ENCODE measurements at places on chromosomes 3 and 15.

GRCh38 chr3:24185738-24186384 lies 240.8 kb downstream of the NR1D2 start:
- peak; percentile 68 for DNase-seq

DNA sequence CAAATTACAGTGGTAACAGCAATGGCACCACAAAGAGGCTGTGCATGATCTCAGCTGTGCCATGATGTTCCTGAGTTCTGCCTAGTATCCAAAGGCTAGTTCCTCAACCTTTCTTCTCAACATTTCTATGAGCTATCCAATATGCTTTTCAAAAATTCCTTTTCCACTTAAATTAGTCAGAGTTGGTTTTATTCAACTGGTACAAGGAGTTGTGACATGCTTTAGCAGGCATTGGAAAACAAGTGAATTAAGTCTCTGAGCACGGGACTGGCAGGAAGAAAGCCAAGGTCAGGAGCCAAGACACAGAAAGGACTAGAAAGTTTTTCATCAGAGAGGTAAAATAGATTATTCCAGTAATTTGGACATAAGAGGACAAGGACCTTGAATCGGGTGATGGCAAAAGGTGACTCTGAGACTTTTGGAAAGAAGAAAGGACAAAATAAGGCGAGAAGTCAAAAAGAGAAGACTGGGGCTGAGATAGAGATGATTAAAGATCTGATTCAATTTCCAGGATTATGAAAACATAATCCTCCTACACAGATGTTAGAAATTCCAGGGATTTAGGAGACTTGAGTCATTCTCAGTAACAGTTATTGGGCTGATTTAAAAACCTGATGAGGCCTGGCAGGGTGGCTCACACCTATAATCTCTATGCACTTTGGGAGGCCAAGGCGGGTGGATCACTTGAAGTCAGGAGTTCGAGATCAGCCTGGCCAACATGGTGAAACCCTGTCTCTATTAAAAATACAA lies 36.1 kb downstream of the PBRM1 start:
- DNase-seq, result peak; percentile 26

DNA sequence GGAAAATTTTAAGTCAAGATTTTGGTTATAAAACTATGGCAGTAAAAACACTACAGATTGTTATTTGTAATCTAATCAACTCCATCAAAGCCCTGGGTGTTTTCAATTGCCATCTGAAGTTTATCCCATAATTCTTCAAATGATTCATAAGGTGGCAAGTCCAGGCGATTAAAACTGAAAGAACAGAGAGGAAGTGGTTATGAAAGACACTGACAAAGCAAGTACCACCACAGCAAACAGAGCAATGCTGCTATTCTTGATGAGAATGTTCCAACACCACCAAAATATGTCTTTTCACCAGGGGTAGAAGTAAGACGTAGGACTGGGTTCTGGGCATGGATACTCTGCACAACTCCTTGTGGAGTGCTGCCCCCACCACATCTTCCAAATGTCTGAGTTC lies 86.9 kb upstream of the PRTG start:
- no peak for DNase-seq

GRCh38 chr3:52341123-52341522 lies 25.0 kb downstream of the DNAH1 start:
- no peak for DNase-seq

DNA sequence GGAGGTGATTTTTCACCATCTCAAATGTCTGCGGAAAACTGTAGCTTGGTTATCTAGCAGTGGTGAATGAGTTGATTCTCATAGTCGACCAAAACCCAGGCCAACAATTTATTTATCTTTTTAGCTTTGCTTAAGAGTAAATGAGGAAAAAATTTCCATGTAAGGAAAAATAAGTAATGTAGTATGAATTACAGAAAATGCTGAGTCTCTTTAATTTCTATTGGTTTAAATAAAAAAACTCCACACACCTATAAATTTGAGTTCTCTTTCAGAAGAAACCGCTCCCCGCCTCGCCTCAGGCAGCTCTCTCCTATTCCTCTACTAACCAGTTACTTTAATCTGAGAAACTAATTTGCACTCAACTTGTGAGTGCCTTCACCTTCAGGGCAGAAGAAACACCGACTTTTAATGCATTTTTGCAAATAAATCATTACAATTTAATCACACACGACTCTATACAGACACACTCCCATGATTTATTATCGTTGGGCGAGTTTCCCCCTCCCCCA lies 540 bp upstream of the RSRC1 start:
- no peak for DNase-seq

- DNase-seq, result no peak
Measured at GRCh38 chr3:38555149-38555840, 59.2 kb downstream of the EXOG start.

GRCh38 chr3:113331187-113331586 lies 110.1 kb downstream of the CFAP44 start:
- no peak for DNase-seq

DNA sequence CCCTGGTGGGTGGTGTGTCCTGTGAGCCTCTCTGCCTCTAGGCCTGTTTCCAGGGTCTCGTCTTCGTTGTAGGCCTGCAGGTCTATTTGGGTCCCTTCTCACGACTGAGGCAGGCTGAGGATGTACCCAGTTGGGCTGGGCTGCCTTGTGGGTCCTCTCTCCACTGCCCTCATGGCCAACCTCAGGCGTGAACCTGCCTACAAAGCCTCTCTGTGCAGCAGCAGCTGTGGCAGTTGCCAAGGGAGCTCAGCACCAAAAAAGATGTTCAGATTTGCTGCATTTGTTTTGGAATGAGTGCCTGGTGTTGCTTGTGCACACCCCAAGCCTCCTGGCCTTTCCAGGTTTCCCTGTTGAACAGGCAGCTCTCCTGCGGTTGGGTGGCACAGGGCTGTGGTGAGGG lies 13.4 kb downstream of the KLF13 start:
- peak; percentile 36 for DNase-seq

DNA sequence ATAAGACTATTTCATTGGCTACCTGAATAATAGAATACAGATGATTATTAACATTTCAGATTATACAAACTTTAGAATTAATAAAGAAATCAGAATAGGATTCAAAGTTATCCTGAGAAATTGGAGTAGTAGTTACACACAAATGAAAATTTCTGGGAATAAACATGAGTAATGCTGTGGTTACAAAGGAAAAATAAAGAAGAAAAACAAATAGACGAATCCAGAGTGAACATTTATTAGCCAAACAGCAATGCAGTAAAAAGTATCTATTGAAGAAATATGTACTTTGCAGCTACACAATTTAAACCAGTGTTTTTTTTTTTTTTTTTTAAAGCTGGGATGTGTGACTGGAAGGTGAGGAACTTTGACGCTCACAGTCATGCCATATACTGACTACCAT lies 1159.2 kb downstream of the TUSC7 start:
- DNase-seq, result peak; percentile 1

GRCh38 chr3:55006244-55006676 lies 78.4 kb upstream of the LRTM1 start:
- no peak for DNase-seq

DNA sequence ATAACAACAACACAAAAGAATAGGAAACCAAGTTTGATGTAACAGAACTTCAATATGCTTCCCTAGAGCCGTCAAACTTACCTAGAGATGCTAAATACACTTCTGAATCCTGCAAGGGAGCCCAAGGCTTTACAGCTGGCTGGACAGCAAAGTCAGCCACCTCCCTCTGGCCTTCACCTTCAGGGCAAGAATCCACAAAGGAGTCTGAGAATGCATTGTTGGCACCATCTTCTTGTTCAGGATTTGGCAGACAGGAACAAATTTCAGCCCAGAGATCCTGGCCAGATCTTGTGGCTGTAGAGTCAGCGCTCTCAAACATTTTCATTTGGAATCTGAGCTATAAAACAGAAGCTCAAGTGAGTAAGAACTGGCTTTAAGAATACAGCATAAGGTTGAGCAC lies 2.2 kb downstream of the CCDC32 start:
- no peak for DNase-seq

- DNase-seq, result peak; percentile 18
Measured at GRCh38 chr3:8371085-8371551, 130.5 kb upstream of the LMCD1 start.

- no peak for DNase-seq
Measured at GRCh38 chr3:196235452-196236122, 19.3 kb downstream of the SLC51A start.

DNA sequence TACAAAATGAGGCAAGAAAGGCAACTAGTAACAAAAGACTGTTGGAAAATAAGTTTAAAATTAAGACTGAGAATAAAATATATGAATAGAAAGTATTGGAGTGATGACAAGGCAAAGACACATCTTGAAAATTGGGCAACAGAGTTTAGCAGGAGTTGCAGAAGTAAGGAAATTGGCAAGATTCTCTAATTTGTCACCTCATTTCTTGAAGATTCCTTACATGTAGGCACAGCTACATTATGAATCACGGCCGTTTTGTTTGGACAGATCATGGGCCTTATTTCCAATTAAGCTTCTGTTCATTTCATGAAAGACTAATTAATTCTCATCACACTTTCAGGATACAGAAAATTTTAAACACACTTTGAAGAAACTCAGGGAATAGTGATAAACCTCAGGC lies 170.1 kb downstream of the ROBO1 start:
- no peak for DNase-seq

DNA sequence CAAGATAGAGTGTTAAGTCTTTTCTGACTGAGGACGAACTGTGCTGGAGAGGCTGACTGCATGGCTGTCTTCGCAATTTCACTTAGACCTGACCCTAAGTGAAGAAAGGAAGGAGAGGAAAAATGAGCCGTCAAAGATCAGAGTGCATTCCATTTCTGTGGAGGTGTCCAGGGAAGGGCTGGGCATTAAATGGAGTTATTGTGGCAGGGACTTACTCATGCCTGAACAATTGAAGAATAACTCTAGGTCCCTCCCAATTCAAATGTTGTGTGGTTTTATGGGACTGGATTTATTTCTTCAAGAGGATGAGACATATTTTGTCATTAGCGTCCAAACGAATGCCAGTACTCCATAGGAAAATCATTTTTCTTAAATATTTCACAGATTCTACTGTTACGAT lies 187.3 kb upstream of the CFAP20DC start:
- no peak for DNase-seq

- peak; percentile 19 for DNase-seq
Measured at GRCh38 chr15:99911816-99912215, 178.6 kb upstream of the LYSMD4 start.

DNA sequence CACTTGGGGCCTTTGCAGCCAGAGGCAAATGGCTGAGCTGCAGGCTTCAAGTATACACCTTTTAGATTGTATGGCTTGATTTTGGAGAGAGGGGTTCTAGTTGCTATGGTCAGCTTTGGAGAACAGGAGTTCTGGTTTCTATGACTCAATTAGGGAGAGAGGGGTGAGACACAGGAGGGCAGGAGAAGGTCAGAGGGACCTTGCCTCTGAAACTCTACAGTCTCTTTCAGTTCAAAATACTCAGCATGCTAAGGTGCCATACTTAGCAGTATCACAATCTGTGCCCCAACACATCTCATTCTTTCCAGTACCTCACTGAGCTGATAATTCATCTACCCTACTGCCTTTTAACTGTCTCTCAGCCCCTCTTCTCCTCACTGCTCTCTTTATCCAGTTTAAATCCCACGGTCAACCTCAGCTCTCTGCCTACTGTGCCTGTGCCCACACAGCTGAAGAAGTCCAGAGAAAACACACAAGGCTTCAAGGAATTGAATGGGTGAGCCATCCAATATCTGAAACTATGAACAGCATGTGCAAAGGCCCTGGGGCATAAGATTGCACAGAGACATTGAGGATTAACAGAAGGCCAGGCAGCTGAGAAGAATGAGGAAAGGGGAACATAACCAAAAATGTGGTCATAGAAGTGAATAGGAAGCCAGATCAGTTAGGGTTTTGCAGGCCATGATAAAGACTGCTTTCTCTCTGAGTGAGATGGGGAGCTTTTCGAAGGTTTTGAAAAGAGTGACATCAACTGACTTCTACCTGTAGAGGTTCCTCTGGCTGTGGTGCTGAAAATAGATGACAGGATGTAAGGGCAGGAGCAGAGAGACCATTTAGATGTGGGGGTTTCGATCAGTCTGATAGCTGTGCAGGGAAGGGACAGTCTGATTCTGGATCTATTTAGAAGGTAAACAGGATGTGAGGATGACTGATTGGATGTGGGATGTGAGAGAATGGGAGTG lies 54.5 kb upstream of the C3orf80 start:
- DNase-seq, result no peak

DNA sequence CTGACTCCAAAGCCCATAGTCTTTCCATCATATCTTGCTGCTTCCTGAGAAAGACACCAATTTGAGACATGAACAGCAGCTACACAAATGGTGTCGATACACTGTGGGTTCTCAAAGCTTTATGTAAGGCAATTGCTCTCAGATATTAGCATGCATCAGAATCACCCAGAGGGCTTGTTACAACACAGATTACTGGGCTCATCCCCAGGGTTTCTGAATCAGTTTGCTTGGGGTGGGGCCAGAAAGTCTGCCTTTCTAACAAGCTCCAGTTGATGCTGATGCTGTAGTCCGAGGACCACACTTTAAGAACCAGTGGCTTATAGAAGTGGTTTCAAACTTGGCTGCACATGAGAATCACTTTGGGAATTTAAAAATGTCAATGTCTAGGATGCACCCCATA lies 86.5 kb downstream of the SEMA6D start:
- no peak for DNase-seq

All from myocyte (in vitro differentiated cells).